ENCODE measurements at places on chromosomes 4 and X. TPM values are rescaled to one million over a fixed set of nuclear protein-coding genes. Genes with fewer than 3 reads are reported as not detected.
A peak's percentile ranks its signal among the peaks of the same experiment; 100 is the strongest.

- no peak for DNase-seq
- no peaks in the 10 kb centered on the region for H3K36me3 ChIP-seq
- no peaks in the 10 kb centered on the region for H3K4me1 ChIP-seq
- H3K27ac ChIP-seq = no peak overlapping the region
- no peak overlapping the region for H3K4me3 ChIP-seq
These were observed 74.0 kb downstream of the SPRY1 start for GRCh38 chr4:123470640-123471039.

DNA sequence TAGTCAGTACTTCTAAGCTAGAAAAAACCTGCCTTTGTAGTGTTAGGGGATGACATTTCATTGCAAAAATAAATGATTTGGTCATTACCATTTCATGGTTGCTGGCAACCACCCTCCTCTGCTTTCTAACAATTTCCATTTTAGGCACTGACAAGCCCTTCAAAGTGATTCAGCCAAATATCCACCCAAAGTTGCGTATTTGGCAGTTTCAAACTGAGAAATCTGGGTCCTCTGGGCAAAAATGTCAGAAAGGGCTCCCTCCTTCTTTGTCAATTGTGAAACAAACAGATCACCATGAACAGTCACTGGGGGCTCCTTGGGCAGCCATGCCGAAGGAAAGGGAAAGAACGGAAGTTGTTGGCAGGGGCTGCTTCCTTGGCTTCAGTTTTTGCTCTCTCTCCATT is 33.0 kb downstream of the PLAC1 start:
- no peaks in the 10 kb centered on the region for H3K27me3 ChIP-seq
- no peak overlapping the region for H3K4me3 ChIP-seq
- H3K4me1 ChIP-seq = peaks cover 8% of the 10 kb centered on the region
- H3K36me3 ChIP-seq = no peaks in the 10 kb centered on the region
- DNase-seq = no peak
- no peak overlapping the region for H3K27ac ChIP-seq

DNA sequence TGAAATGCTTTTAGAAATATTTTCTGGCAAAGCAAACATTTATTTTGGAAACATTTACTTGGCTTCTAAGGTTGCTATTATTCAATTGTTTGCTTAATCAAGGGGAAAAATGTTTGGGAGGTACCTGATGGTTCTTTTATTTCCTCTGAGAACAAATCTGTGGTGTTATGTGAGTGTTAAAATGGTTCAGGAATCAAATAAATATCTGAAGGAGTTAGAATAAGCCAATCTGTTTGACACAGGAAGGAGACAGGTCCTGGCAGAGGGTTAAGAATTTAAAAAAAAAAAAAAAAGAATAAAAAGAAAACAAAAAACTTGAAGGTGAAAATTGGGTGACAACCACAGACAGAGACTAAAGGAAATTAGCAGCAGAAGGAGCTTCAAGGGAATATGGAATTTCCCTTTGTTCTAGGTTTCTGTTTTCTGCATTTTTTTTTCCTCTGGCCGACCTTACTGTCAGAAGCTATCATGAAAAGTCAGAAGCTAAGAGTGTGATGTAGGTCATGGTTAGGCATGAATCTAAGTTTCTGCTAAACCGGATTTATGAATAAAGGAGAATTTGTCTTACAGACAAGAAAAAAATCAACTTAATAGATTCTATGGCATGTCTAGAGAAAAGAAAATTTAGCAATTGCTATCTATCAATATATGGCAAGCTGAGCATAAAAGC is 78.6 kb upstream of the PNPLA4 start:
- H3K36me3 ChIP-seq = no peaks in the 10 kb centered on the region
- H3K4me1 ChIP-seq = no peaks in the 10 kb centered on the region
- H3K4me3 ChIP-seq = no peak overlapping the region
- H3K27me3 ChIP-seq = no peaks in the 10 kb centered on the region
- no peak for DNase-seq
- no peak overlapping the region for H3K27ac ChIP-seq

GRCh38 chr4:93743022-93743421 is 85.5 kb upstream of the ATOH1 start:
- H3K27me3 ChIP-seq = no peaks in the 10 kb centered on the region
- H3K4me1 ChIP-seq = no peaks in the 10 kb centered on the region
- H3K36me3 ChIP-seq = no peaks in the 10 kb centered on the region

FGF5 gene
- not detected for total RNA-seq

DNA sequence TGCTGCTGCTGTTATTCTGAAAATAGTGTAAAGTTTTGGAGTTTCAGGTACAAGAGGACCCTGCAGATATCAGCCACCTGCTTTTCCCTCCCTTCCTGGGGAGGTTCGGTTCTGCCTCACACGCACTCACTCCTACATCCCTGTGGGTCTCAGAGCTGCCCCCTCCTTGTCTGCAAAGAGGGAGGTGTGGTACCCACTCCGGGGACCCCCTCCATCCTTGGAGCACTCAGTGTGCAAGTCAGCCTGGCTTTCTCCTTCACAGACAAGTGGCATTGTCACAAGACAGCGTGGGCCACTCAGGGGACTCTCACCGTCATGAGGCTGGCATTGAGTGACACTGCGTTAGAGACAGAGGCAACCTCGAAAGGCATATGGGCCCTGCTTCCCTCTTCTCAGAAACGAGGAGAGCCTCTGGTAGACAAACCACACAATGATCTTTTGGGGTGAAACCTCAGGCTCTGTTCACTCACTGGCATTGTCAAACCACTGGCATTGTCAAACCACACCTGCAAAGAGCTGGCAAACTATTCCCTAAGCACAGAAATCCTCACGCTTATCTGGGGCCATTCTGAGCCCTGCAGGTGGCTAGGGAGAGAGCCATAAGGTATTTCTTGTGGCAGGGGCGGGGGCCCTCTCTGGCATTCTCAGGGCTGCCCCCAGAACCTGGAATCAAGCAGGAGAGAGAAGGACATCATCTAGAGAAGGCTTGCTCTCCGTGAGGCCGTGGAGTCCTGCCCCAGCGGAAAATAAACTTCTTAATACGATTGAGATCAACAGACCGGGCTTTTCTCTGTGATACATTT is 285.0 kb downstream of the SHOX start:
- H3K27me3 ChIP-seq = no peaks in the 10 kb centered on the region
- no peaks in the 10 kb centered on the region for H3K4me1 ChIP-seq
- H3K27ac ChIP-seq = no peak overlapping the region
- H3K4me3 ChIP-seq = no peak overlapping the region
- no peaks in the 10 kb centered on the region for H3K36me3 ChIP-seq

DNA sequence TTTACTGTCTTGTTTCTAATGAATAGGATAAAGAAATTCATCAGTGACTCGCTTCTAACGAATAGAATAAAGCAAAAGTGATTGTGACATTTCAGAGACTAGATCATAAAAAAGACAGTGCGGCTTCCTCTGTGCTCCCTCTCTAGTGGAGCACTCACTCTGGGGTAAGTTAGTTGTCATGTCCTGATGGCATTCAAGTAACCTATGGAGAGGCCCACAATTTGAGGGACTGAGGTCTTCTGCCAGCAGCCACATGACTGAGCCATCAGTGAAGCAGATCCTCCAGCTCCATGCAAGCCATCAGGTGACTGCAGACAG is 72.4 kb downstream of the YIPF6 start:
- no peak for DNase-seq
- H3K27me3 ChIP-seq = no peaks in the 10 kb centered on the region
- no peaks in the 10 kb centered on the region for H3K4me1 ChIP-seq

DOK7 gene
- 4.7 TPM for total RNA-seq

DNA sequence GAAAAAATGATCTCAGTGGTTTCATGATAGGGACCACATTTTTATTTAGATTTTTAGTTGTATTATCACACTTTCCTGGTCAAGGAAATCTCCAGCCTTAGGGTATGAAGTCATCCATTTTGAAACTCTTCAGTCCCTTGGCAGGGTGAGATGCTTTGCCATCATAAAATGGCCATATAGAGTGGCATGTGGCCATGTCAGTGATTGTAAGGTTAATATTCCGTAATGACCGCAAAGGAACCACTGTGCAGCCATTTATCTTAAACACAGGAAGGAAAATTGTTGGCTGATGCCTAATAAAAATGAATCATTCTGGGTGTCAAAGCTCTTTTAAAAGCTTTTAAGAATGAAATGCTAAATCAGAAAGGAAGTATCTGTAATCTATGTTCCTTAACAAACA is 35.6 kb downstream of the COMMD8 start:
- H3K27me3 ChIP-seq = no peaks in the 10 kb centered on the region
- no peaks in the 10 kb centered on the region for H3K36me3 ChIP-seq
- DNase-seq = no peak
- H3K4me1 ChIP-seq = no peaks in the 10 kb centered on the region

GRCh38 chr4:46392421-46392820 is 2.5 kb upstream of the GABRA2 start:
- no peak for DNase-seq
- peaks cover 4% of the 10 kb centered on the region for H3K4me1 ChIP-seq
- H3K27me3 ChIP-seq = no peaks in the 10 kb centered on the region
- H3K4me3 ChIP-seq = no peak overlapping the region
- no peak overlapping the region for H3K27ac ChIP-seq

- peaks cover 63% of the 10 kb centered on the region for H3K4me1 ChIP-seq
- no peak for DNase-seq
- no peak overlapping the region for H3K4me3 ChIP-seq
- H3K27me3 ChIP-seq = no peaks in the 10 kb centered on the region
- no peaks in the 10 kb centered on the region for H3K36me3 ChIP-seq
These were observed 2.3 kb downstream of the HTRA3 start for GRCh38 chr4:8271821-8272220.

DNA sequence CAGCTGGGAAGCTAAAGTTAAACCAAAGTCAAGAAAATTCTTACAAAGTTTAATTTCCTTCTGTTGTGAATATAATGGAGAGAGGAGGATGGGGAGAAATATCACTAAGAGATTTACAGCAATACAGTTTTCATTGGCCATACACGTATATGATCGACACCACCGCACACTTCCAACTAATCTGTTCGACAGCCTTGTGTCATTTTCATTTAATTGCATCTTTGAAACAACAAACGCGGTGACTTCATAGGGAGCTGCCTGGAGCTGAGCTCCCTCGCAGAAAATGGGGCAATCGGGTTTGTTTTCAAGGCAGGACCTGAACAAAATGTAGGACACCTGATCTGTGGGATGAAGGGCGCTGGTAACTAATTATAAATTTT is 1.3 kb downstream of the PTPN13 start:
- H3K4me3 ChIP-seq = peak overlapping the region; percentile 65
- H3K27me3 ChIP-seq = no peaks in the 10 kb centered on the region
- no peak for DNase-seq
- H3K27ac ChIP-seq = peak overlapping the region; percentile 98

- H3K4me3 ChIP-seq = no peak overlapping the region
- no peaks in the 10 kb centered on the region for H3K36me3 ChIP-seq
These were observed 7.2 kb downstream of the PPM1K start for GRCh38 chr4:88276952-88277710.

UNC5C gene
- 12.0 TPM for total RNA-seq

- no peaks in the 10 kb centered on the region for H3K36me3 ChIP-seq
- H3K27me3 ChIP-seq = no peaks in the 10 kb centered on the region
- H3K27ac ChIP-seq = no peak overlapping the region
- DNase-seq = no peak
- peaks cover 24% of the 10 kb centered on the region for H3K4me1 ChIP-seq
- no peak overlapping the region for H3K4me3 ChIP-seq
These were observed 23.2 kb upstream of the SOD3 start for GRCh38 chr4:24772061-24772705.

DNA sequence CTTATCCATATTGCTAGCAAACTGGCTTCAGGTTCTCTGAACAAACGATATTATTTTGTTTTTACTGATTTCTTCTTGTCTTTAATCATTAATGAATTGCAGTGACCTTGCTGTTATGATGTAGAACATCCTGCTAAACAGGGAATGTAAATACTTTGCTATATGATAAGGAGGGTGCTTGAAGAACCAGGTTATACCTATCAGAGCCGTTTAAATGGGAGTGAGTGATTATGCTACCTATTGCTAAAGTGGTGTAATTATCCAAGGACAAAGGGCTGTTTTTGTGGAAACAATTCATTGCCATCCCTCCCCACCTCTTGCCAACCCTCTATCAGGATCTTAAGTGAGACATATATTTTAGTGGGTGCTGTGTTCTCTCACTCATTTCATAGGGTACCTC is 788.9 kb downstream of the RPA4 start:
- no peaks in the 10 kb centered on the region for H3K4me1 ChIP-seq
- H3K27me3 ChIP-seq = no peaks in the 10 kb centered on the region
- no peak overlapping the region for H3K27ac ChIP-seq
- no peak for DNase-seq

GRCh38 chrX:110420771-110421499 is 62.3 kb downstream of the RTL9 start:
- H3K4me3 ChIP-seq = no peak overlapping the region
- no peaks in the 10 kb centered on the region for H3K36me3 ChIP-seq
- H3K4me1 ChIP-seq = no peaks in the 10 kb centered on the region
- DNase-seq = no peak
- no peaks in the 10 kb centered on the region for H3K27me3 ChIP-seq

DNA sequence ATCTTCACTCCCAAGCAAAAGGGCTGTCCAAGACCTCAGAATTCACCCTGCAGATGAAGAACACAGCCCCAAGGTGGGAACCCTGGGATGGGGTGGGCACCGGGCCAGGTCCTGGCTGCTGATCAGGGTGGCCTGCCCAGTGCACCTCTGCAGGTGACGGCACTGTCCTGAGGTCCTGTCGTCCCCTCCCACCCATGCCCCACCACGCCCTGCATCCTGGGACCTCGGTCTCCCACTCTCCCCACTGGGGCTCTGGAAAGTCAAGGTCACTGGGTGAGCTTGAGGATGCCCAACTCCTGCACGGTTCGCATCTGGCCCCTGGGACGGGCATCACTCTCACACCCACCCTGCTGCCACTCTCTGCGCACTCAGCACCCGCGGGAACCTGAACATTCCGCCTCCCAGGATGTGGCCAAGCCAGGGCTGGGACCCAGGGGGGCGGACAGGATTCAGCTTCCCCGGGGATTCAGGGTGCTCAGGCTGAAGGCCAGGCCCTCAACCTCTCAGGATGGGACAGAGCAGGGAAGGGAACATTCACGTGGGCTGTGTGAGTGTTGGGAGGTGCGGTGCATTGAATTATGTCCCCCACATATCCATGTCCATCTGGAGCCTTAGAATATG is 115.9 kb downstream of the CPZ start:
- H3K4me1 ChIP-seq = no peaks in the 10 kb centered on the region
- DNase-seq = no peak
- no peak overlapping the region for H3K27ac ChIP-seq
- H3K27me3 ChIP-seq = no peaks in the 10 kb centered on the region

All from vagina (tissue), 2 donors.